ENCODE measurements at places on chromosomes 6 and 20. TPM values are rescaled to one million over a fixed set of nuclear protein-coding genes. Genes with fewer than 3 reads are reported as not detected.

Gene PLG
- total RNA-seq, result not detected

Gene TMEM200A
- total RNA-seq, result 0.08 TPM

Gene LHFPL5
- total RNA-seq, result 0.13 TPM

Gene PRL
- not detected for total RNA-seq

Gene TNFRSF6B
- 1.1 TPM for total RNA-seq

Gene RGS17
- total RNA-seq, result 5.9 TPM

Gene GCNT2
- 9.8 TPM for total RNA-seq

Gene HNF4A
- 15.4 TPM for total RNA-seq

Gene OTOR
- total RNA-seq, result not detected

Gene HCK
- 0.03 TPM for total RNA-seq

Gene ENPP5
- total RNA-seq, result not detected

Gene NOTCH4
- total RNA-seq, result 0.49 TPM

Gene RSPO3
- total RNA-seq, result 116 TPM

Gene APCDD1L
- total RNA-seq, result not detected

Gene OPRL1
- total RNA-seq, result 0.48 TPM
